ENCODE measurements at places on chromosomes 6 and 20.

DNA sequence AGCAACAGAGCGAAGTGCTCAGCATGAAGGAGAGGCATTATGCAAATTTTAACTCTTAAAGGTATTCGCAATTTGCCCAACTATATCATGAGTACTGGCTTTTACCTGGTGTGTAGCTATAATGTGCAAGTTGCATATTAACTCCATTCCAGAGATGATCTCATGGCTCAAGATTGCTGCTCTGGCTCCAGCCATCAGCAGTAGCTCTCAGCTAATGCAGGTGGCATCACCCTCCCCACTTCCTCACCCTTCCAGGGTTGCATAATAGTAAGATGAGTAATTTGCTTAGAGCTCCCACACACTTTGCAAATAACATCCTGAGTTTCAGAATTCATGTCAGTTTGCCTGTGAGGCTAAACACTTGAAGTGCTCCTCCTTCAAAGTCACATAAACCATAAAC lies 15.9 kb upstream of the PCSK2 start:
- no peak for DNase-seq

GRCh38 chr6:160129881-160130615 lies 8.4 kb downstream of the SLC22A1 start:
- no peak for DNase-seq

GRCh38 chr6:73636048-73636447 lies 17.7 kb downstream of the SLC17A5 start:
- no peak for DNase-seq

- no peak for DNase-seq
These were observed 403.8 kb upstream of the SOX4 start for GRCh38 chr6:21189759-21190158.

DNA sequence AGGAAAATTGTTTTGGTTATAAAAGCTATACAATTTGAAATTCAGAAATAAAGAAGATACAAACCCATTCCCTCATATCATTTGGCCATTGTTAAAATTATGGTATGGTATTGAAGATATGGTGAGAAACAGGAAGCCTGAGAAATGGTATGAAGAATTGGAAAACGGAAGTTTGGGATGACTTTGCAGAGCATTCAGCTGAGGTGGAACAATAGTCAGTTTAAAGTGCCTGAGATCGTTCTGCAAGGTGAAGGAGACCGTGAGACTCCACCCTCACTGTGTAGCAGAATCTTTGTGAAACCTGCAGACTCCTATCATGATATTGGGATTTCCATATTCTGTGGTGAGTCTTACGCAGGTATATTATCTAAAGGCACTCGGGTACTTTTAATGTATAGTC lies 97.3 kb downstream of the ADGRB3 start:
- DNase-seq: no peak

GRCh38 chr6:152094992-152095592 lies 287.6 kb downstream of the ESR1 start:
- no peak for DNase-seq

DNA sequence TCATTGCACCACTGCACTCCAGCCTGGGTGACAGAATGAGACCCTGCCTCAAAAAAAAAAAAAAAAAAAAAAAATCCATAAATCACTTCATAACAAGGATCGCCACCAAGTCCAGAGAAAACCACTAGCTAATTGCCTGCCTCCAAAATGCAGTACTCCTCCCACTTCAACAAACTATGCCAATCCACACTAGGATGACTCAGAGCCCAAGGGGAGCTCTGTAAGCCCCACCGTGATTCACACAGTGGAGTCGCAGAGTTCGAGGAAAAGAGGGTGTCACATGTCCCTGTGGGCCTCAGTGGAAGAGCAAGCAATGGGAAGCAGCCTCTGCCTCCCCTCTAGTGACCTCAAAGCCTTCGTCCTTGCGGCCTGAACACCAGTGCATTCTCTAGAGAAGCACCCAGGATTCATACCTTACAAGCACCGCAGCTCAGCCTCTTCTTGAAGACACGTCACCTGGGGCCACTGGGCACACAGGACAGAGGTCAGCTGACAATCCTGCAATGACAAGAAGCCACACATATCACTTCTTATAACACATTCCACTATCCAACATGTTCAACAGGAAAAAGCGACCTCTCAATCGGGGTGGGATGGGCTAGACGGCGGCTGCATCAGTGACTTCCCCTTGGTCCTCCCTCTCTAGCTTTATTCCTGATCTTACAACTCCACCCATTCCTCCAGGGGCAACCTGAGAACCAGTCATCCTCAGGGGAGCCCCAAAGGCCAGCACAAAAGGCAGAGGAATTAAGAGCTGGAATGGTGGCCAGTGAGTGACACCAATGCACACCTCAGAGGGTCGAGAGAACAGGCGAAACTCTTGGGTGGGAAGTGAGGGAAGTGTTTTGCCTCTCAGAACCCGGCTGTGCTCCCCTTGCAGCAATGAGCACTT lies 8.9 kb downstream of the SNHG17 start:
- no peak for DNase-seq

GRCh38 chr20:63484236-63484635 lies 11.8 kb upstream of the KCNQ2 start:
- DNase-seq: no peak

DNA sequence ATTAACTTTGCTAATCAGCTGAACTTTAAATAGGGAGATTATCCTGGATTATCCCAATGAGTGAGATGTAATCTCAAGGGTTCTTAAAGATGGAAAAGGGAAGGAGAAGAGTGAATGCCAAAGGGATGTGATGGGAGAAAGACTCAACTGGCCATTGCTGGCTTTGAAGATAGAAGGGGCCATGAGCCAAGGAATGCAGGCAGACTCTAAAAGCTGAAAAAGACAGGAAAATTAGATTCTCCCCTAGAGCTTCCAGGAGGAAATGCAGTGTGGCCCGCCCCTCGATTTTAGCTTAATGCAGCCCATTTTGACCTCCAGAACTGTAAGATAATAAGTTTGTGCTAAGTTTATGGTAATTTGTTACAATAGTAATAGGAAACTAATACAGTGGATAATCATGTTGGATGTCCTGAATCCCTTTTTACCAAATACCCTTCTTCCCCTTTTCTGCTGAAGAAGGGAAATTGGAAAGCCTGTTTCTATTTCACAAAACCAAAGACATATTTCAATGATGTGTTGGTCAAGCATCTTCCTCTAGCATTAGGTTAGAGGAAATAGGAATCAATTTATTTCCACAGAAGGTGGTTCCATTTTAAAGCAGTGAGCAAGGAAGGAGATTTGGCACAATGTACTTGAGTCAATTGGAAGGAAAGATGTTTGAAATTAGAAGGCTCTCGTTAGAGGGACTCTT lies 3.3 kb upstream of the HDDC2 start:
- no peak for DNase-seq

DNA sequence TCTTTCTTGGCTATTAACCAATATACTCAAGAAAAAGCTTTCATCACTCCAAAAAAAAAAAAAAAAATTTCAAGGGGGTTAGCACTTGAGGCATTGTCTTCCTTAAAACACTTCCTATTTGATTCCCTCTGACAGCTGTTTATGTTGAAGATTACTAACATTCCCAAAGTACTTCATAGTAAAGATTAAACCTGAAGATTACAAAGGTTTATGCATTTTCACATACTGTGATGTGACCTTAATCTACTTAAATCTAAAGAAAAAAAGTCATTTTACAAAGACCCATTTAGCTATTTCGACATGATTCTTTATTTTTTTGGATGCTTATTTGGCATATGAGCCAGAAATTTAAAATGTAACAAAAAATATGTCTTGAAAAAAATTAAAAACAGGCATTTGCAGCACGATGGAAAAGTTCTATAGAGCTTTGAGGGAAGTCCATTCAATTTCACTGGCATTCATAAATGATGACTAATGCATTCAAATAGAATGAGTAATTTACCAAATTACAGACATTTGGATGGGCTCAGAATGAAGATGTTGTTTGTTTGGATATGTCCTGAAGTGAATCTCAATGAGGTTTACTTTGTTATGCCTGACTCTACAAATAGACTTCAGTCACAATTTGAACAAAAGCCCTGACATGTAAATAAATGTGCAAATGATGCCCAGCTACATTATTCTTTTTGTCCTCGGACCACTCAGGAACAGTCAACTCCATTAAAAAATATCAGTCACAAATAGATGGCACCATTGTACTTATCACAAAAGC lies 674.6 kb upstream of the MARCKS start:
- no peak for DNase-seq

DNA sequence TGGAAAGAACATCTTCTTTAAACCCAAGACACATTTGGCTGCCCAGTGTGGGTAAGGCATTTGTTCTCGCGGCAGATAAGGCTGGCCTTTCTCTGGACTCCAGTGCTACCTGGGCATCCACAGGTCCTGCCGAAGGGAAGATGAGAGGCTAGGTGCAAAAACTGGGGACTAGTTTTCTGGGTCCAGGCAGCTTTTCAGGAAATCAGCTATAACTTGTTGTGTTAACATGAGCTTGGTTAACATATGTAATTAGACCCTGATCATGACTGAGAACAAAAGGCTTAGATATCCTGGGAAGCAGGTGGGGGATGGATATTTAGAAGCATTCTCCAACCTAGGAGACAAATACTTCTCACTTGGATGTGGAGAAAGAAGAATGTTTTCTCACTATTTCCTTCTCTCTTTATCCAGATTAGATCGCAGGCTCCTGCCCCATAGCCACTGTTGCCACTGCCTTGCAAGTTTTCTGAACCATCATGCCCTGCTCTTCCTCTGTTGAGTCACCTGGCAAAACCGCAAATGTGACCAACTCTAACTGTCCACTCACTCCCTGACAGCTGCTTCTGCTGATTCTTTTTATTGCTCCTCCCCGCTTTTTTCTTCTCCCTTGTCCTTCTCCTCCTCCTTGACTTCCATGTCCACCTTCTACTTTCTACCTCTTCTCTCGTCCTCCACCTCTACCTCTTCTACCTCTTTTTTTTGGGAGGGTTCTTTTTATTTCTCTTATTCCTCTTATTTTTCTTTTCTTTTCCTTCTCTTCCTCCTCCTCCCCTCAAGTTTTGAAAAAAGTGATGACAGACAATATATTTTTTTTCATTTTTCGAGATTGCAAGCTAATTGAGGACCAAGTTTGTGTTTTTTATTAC lies 258.1 kb downstream of the UTRN start:
- DNase-seq: peak; percentile 86

GRCh38 chr6:24949020-24949569 lies 13.3 kb upstream of the RIPOR2 start:
- DNase-seq: no peak

All from GF-D8 (cell line).